ENCODE measurements at places on chromosomes 16 and 17. TPM values are rescaled to one million over a fixed set of nuclear protein-coding genes. Genes with fewer than 3 reads are reported as not detected.

DNA sequence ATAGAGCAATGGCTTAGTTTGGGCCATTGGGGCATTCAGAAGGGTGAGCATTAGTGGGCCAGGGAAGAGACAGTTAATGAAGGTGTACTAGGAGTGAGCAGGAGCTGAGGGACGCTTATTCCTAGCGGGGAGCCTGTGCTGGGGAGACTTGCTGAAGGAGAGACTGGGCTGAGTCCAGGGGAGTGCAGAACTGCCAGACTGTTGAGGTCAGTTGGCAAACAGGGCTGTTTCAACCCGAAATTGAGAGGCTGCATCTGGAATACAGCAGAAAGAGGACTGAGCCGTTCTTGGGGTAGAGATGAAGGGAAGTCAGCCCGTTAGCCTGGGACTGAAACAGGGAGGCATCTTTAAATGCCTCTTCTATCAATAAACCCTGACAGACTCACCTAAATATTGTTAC lies 33.2 kb downstream of the MAP2K6 start:
- peak; percentile 65 for DNase-seq

DNA sequence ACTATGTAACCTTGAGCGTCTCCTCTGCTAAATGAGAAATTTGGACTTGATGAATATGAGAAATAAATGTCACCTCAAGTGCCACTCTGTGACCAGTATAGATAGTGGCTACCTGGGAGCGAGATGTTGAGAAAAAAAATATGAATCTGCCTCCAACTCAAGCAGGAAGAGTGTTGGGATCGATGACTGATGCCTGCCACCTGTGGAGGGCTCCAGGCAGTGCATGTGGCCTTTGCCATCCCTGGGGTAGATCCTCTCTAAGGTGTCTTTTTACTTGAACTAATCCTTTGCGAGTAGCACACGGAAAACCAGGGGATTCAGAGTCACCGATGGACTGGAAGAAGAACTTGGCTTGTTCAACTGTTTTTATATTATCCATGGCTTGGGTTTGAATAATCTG lies 9.4 kb downstream of the CCDC182 start:
- DNase-seq, result no peak

- DNase-seq, result no peak
Measured at GRCh38 chr16:165539-166374, at the start of gene HBM. HBM (plus strand) TSS chr16:165978; CDS start chr16:165998, 20 bp downstream.

- DNase-seq, result no peak
Measured at GRCh38 chr16:81879625-81880024, 100.5 kb downstream of the PLCG2 start.

DNA sequence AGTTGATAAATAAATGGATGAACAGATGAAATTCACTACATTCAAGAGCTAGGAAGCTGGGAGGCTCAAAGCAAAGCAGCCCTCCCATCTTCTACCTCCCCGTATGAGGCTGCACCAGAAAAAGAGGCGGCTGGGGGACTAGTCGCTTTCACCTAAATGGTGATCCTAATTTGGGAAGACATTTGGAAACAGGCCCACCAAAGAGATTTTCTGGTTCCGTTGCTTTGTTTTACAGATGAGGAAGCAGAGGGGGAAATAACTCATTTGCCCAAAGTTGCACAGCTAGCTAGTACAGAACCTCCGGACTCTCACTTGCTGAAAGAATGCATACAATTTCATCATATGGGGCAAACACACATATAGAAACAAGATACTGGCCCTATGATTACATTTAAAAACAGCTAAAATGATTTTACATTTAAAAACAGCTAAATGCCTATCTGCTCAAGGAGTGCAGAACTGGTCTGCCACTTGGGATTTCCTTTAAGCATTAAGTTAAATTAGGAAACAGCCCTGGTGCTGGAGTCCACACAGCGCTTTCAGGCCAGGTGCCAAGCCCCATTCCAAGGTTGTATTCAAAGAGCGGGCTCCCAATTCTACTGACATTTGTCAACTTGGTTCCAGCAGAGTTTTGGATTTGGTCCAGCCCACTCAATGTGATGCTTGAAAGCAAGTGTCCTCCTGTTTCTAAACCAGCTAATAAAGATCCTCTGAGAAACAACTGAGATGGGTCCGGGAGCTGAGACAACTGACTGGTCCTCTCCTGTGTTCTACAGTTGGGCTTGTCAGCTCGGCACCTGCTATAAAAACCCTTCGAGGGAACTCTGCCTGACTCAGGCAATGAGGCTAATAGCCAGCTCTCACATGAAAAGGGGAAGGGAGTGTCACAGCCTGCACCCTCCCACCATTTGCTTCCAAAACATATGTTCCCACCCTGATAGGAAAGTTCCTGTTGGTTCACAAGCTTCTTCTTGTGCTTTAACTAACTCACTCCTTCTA lies 11.7 kb downstream of the ERN1 start:
- peak; percentile 53 for DNase-seq

The NEK8 gene
- 1.2 TPM for total RNA-seq

The ALOXE3 gene
- not detected for total RNA-seq

The DNASE1L2 gene
- 0.43 TPM for total RNA-seq

The OTOP2 gene
- not detected for total RNA-seq

The RTN4RL1 gene
- 3.9 TPM for total RNA-seq

The EVI2A gene
- total RNA-seq, result 6.9 TPM
